ENCODE measurements at places on chromosomes 1 and 21.
A peak's percentile ranks its signal among the peaks of the same experiment; 100 is the strongest.

GRCh38 chr1:245730801-245731200 is 576.0 kb downstream of the KIF26B start:
- no peak for DNase-seq

- DNase-seq, result no peak
These were observed 25.1 kb downstream of the PLCH2 start for GRCh38 chr1:2501041-2501819.

GRCh38 chr1:1287288-1288110 is 7.3 kb downstream of the SCNN1D start:
- no peak for DNase-seq

GRCh38 chr1:99648107-99648506 is 2.2 kb downstream of the PALMD start:
- no peak for DNase-seq

DNA sequence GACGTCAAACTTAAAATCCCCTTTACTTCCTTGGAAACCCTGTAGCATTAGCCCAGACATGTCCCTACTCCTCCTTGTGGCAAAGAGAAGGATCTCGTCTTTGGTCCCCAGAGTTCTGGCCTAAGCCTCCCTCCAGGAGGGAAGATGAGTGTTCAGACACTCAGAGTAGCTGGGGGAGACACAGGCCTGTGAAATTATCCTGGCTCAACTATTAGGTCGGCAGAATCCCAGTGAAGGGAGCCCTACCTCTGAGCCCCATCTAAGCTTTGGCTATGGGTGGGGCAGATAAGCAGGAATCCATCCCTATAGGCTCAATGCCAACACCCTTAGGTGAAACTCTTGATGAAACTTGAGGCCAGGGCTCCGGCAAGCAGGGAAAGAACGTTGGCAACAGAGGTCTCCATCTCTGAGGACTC is 1.7 kb upstream of the SFN start:
- no peak for DNase-seq

DNA sequence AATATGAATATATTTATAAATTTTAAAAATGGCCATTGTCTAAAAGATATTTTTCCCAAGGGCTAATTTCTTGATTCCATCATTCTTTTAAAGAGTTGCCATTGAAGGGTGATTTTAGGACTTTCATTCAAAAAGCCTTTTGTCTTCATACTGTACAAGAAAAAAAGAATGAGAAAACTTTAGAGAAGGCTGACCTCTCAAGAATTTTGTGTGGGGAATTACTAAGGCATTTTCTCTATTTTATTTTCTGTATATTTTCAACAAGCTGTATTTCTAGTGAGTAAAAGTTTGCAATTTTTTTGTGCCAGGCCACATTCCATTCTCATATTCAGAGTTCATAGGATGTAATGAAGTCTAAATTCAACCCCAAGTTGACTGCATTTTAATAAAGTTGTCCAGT is 49.3 kb downstream of the IVNS1ABP start:
- no peak for DNase-seq

- no peak for DNase-seq
These were observed 310.7 kb downstream of the PLPP3 start for GRCh38 chr1:56268519-56269140.

DNA sequence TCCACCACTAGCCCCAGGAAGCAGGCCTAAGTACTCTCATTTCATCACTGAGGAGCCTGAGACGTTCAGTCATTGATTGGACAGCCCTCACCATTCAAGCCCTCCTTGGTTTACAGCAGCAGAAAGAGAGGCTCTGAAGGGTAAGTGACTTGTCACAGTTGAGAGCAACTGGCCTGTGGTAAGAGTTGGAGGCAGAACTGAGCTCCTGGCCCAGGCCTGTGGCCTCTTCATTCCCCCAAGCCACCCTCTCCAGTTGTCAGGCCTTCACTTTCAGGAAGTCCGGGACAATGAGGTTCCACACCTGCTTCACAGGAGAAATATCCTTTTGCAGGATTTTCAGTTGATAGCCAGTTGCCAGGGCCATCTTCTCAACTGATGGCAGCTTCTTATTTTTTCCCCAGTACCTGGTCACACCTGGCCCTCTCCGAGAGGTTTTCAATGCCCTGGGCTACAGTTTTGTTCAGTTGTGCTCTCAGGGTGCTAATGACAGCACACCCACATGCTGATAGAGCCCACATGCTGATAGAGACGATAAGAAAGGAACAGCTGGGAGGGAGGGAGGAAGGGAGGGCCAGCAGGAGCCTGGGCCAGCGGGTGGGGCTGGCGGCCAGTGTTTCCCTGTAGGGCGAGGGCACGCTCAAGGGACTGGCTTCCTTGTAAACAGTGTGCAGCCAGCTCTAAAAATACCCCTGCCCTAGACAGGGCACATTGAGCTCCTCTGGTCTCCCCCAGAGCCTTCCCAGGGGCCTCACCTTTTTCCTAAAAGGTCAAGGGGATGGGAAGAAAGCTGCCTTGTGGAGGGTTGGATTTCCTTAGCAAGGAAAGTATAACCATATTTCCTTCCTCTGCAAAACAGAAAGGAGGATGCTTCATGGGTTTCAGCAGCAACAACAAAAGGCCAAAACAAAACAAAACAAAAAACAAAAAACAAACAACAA is 112.7 kb upstream of the JUN start:
- DNase-seq, result no peak

- peak; percentile 36 for DNase-seq
These were observed 111.9 kb downstream of the PTPN14 start for GRCh38 chr1:214439352-214440119.

GRCh38 chr1:84386716-84387479 is 11.4 kb upstream of the DNASE2B start:
- no peak for DNase-seq

- no peak for DNase-seq
These were observed 25.0 kb downstream of the CD55 start for GRCh38 chr1:207346513-207346912.

DNA sequence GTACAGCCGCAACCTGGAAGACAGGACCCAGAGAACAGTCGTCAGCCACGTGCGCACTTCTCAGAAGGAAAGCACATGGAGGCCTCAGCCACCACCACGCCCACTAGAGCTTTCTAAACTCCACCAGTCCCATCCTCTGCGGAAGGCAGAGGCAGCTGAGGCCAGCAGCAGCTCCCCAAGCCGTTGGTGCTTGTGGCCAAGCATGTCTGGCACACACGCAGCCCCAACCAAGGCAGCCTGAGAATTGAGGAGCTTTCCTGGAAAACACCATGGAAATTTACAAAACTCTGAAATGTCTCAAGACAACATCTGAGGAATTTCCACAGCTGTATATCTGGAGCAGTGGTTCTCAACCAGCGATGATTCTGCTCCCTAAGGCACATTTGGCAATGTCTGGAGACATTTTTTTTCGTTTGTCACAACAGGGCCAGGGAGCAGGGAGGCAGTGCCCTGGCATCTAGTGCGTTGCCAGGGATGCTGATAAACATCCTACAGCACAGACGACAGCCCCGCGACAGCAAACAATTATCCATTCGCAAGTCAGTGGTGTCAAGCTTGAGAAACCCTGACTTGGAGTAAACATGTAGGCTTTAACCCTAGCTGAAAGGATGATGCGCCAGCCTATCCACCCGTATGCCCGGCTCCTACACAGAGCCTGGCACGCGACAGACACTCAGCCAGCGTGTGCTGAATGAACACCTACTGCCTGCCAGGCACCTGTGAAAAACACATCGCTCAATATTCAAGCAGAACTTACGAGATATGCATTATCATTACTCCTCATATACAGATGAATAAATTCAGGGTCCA is 24.7 kb downstream of the NPHP4 start:
- no peak for DNase-seq
